D721Med (cell line): ENCODE measurements at places on chromosomes 7 and 10.

GRCh38 chr7:71015252-71015900 is 116.6 kb upstream of the GALNT17 start:
- DNase-seq = no peak

DNA sequence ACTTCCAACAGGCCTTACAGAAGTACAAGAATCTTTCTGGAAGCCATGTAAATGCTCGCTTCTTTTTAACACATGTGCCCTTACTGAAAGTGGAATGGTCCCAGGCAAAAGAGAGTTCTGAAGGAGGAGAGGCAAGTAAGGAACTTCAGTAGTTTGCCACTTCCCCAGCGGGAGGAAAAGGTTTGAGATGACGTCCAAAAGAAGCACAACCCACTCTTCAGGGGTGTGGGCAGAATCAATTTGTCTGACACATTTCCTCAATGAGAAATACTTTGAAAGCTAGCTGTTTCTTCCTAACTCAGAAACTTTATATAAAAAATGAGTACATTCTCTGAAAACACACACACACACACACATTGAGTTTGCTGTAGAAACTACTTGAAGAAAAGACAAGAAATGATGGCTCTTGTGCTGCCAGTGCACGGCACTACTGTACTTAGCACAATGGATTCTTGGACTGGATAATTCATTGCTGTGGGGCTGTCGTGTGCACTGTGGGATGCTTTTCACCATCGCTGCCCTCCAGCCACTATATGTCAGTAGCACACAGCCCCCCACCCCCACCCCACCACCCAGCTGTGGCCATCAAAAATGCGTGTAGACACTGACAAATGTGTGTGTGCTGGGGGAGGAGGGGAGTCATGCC is 183.0 kb downstream of the SRPK2 start:
- DNase-seq = no peak

DNA sequence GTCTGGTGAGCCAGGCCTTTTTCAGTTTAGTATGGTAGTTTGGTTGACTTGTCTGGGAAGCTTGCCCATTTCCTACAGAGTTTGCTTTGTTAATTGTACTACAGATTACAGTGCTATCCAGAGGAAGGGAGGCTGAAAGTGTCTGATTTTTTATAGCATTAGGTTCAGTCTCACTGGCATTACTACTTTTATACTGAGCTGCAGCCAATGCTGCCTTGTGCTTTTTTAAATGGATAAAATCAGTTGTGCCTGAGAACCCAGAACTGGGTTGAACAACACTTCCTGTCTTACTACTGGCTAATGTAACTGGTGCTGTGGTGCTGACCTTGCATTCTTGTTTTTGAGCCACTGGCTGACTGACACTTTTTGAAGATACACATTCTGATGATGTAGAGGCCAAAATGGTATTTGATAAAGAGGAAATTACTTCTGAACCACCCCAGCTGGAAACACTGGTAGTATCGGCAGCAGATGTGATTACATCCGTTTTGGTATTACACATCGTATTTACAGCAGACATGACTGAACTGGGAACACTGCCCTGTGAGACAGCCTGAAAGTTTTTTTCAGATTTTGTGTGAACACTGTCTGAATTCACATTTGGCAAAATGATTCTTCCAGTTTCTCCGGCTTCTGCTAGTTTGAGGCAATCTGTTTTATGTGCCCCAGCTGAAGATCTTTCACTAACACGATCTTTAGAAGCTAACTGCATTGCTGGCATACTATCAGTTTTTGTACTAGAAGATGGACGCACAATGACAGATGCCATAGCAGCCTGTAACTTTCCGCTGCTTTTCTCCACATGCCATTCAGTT is 74.1 kb downstream of the NRBF2 start:
- no peak for DNase-seq

- DNase-seq = no peak
Observed at GRCh38 chr10:44832595-44833390, 78.3 kb upstream of the TMEM72 start.

DNA sequence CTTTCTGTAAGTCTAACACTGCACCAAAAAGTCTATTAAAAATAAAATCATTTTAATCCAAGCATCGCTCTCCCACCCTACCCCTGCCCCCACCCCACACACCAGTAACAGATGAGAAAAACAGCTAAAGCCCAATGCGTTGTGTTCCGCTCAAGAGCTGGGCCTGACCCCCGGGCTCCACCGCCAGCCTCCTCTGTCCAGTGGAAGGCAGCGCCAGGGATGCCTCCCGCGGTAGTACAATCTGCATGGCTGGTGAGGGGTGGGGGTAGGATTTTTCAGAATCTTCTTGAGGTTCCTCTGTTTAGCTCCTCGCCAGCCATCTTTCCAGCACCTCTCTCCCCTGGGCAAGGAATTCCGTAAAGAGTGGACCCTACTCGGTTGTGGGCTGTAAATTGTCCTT is 12.1 kb downstream of the THSD7A start:
- DNase-seq = no peak

DNA sequence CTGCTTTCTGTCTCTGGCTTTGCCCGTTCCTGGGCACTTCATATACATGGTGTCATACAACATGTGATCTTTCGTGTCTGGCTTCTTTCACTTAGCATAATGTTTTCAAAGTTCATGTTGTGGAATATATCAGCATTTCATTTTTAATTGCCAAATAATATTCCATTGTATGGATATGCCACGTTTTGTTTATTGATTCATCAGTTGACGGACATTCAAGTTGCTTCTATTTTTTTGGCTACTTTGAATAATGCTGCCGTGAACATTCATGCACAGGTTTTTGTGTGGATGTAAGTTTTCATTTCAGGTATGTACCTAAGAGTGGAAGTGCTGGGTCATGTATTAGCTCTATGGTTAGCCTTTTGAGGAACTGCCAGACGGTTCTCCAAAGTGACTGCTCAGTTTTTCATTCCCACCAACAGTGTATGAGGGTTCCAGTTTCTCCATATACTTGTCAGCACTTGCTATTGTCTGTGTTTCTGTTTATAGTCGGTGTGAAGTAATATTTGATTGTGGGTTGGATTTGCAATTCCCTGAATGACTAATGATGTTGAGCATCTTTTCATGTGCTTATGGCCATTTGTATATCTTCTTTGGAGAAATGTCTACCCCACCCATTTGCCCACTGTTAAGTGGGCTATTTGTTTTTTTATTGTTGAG is 401.4 kb upstream of the GALNT17 start:
- DNase-seq = no peak

- no peak for DNase-seq
Observed at GRCh38 chr7:18457832-18458231, 37.7 kb upstream of the HDAC9 start.

DNA sequence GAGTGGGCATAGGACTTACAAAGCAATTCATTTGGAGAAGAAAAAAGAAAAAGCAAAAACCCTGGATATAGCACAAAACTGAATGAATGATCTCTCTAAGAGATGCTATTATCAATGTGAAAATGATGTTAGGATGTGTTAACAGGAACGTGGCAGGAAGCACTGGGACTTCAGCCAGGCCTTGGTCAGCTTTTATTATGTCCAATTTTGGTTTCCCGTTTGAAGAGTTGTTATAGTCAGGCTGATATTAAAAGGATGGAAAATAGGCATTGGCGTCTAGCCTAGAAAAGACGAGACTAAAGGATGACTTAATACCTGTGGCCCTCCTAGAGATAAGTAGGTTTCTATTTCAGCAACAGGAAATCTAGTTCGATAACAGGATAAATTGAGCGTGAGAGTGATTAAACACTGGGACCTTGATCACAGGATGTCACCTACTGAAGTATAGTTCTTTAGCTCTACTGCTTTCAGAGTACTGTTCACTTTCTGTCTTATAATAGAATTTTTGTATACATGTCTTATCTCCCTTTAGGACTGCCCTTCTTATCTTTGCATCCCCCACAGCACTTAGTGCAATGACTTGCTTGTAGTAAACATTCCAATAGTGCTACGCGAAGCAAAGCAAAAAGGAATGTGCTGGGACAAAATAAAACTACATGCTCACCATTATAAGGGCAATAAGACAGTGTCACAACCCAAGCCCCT is 99.8 kb upstream of the AGBL3 start:
- DNase-seq = no peak

GRCh38 chr7:86814661-86815379 is 171.1 kb downstream of the GRM3 start:
- no peak for DNase-seq

- no peak for DNase-seq
Observed at GRCh38 chr10:96188421-96188820, 58.3 kb downstream of the ZNF518A start.

GRCh38 chr7:19957664-19958063 is 184.2 kb upstream of the TMEM196 start:
- DNase-seq = no peak

GRCh38 chr10:110156046-110156445 is 51.4 kb upstream of the MXI1 start:
- DNase-seq = no peak

GRCh38 chr10:118926072-118926417 is 103.5 kb upstream of the NANOS1 start:
- DNase-seq = no peak

- no peak for DNase-seq
Observed at GRCh38 chr7:2128601-2129322, 104.0 kb downstream of the MAD1L1 start.

DNA sequence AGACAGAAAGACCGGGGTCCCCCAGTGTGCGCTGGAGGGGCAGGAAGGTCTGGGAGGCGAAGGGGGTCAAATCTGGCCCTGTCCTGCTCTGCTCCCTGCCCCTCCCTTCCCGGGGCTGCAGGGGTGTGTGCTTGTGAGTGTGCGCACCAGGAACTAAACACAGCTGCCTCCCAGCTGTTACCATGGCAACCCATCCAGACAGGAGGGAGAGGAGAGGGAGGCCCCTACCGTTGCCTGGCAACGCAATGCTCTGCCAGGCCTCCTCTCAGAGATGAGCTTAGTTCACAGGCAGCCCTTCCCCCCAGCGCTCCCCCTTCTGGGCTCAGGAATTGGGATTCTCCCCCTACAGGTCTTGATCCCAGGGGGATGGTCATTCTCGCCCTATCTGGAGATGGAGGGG is 6.1 kb downstream of the NYAP1 start:
- peak; percentile 100 for DNase-seq

DNA sequence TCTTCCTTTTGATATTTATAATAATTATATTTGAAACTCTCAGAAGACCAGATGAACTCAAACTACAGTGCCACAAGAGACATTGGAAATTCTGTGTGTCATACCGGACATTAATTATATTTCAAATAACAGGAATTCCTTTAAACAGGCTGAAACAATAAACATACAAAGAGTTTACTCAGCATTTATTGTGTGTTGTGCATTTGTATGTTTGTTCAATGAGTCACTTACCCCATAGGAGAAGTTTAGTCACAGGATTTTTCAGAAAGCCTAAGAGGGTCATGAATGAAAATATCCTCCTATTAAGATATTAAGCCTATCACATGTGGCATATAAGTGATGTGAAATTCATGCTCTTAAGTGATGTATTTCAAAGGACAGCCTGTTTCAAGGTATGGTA is 566.8 kb downstream of the CNTNAP2 start:
- DNase-seq = no peak

DNA sequence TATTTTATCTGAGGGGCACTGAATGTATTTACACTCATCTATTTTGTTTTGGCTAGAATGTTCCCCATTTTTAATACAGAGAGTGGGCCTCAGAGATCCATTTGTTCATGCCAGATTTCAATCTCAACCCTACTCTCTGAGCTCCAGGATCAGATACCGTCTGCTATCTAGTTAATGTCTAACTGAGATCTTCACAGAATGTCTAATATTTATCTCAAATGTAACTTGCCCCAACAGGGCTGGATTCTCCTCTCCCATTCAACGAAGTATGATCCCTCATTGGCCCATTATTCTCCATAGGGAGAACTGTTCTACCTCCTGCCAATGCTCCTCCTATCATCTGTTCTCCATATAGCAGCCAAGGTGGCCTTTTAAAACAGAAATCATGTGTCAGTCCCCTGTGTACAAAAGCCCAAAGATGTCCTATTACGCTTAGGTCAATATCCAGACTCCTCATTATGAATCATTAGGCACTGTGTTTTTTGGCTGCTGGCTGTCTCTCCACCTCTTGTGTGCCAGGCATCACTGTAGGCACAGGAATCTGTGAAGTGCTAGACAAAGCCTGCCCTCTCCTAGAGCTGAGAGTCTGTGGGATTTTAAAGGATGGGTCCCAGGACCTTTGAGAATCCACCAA is 169.3 kb upstream of the AGK start:
- DNase-seq = no peak

DNA sequence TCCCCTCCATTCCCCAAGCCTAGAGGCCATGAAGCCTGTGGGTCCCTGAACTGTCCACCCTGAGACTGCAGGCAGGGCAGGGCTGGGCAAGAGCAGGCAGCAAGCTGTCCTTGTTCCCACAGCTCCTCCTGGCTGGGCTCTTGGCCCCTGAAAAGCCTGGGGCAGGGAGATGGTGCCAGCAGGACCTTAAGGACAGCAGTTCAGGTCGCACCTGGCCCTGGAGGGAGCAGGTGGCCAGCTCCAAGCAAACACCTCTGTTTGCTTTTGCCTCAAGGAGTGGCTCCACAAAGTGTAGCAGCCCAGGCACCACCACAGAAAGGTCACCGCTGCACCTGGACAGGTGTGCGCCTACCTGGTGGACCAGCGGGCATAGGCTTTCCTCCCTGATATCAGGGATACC is 5.2 kb downstream of the RET start:
- no peak for DNase-seq

DNA sequence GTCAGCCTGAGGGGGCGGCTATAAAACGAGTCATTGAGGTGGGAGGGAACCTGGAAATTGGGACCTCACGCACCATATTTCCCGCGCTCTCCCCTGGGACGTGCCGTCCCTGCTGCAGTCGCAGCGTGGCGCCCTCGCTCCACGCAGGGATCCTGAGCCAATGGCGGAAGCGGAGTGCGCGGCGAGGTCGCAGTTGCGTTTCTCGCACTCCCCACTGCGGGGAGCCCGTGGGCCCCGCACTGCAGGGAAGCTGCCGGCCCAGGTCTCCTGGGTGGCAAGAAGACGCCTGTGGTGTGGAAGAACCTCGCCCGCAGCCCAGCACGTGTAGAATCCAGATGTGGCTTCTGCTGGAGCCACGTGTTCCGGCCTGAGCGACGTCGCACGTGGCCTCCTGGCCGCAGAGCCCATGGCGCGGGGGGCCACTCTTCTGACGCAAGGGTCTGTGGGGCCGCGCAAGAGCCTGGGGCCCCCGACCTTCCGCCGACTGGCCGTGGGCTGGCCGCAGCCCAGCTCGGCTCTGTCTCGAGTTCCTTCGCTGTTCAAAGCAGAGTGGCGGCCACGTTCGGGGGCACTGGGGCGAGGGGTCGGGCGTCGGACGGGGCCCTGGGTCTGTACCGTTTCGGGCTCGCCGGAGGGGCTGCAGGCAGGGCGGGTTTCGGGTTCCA is 26.4 kb downstream of the HIF1AN start:
- peak; percentile 92 for DNase-seq
